ENCODE measurements at places on chromosomes 7 and 10. TPM values are rescaled to one million over a fixed set of nuclear protein-coding genes. Genes with fewer than 3 reads are reported as not detected.

The ADGRA1 gene
- 2.5 TPM for polyA plus RNA-seq

The MEOX2 gene
- polyA plus RNA-seq = 52.5 TPM

The ANXA8 gene
- polyA plus RNA-seq = not detected

The HMX2 gene
- polyA plus RNA-seq = not detected

The SFMBT2 gene
- polyA plus RNA-seq = 6.3 TPM

The SPAM1 gene
- polyA plus RNA-seq = not detected

The TMEM60 gene
- polyA plus RNA-seq = 9.6 TPM

The PRPS1L1 gene
- not detected for polyA plus RNA-seq

The LIPK gene
- not detected for polyA plus RNA-seq

The HOGA1 gene
- 0.90 TPM for polyA plus RNA-seq

The PTPRE gene
- 7.8 TPM for polyA plus RNA-seq

The PGAM2 gene
- polyA plus RNA-seq = 366 TPM

The LBX1 gene
- polyA plus RNA-seq = 9.6 TPM

The HSPA14 gene
- 14.5 TPM for polyA plus RNA-seq

The UBE2H gene
- 96.2 TPM for polyA plus RNA-seq

The PRKG1 gene
- polyA plus RNA-seq = 38.2 TPM

The PVRIG gene
- polyA plus RNA-seq = 9.1 TPM

The ZNF22 gene
- 42.4 TPM for polyA plus RNA-seq

The GNG11 gene
- polyA plus RNA-seq = 21.8 TPM

The LIPM gene
- polyA plus RNA-seq = not detected

The COL1A2 gene
- 3,345 TPM for polyA plus RNA-seq

The HOXA3 gene
- polyA plus RNA-seq = 14.3 TPM

The ANK3 gene
- 144 TPM for polyA plus RNA-seq

The FXYD4 gene
- 1.1 TPM for polyA plus RNA-seq

The UCN3 gene
- not detected for polyA plus RNA-seq

The PNLIP gene
- not detected for polyA plus RNA-seq

The ECHDC3 gene
- polyA plus RNA-seq = 7.7 TPM

The PDK4 gene
- polyA plus RNA-seq = 12.9 TPM

The VSIR gene
- 28.5 TPM for polyA plus RNA-seq

The ERVW-1 gene
- 1.4 TPM for polyA plus RNA-seq

The PSD gene
- 5.3 TPM for polyA plus RNA-seq

The C10orf62 gene
- polyA plus RNA-seq = 0.11 TPM

The GJD4 gene
- 4.2 TPM for polyA plus RNA-seq

The GIMAP6 gene
- polyA plus RNA-seq = 14.0 TPM

The CCDC146 gene
- 9.6 TPM for polyA plus RNA-seq

The CDNF gene
- 3.5 TPM for polyA plus RNA-seq

The ANKRD61 gene
- 1.0 TPM for polyA plus RNA-seq
